ENCODE measurements at places on chromosomes 5 and 9.

- no peak for DNase-seq
These were observed 51.3 kb upstream of the BOD1 start for GRCh38 chr5:173667702-173668101.

DNA sequence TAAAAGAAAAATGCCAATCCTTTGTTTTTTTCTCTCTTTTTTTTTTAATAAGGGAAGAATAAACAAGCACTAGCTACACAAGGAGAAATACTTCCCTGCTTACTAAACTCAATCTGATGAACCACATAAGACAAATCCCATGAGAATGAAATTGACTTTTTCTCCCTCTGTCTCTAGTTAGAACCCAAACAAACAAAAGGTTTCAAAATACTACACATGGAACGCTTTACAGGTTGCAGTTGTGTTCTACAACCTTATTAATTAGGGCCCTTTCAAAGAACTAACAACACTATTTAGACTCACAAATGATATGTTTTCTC, 124.5 kb downstream of the PDE4D start:
- DNase-seq: no peak

- DNase-seq: no peak
These were observed 342.9 kb upstream of the RPS23 start for GRCh38 chr5:82620957-82621600.

GRCh38 chr9:129209109-129209508, 31.0 kb upstream of the IER5L start:
- DNase-seq: no peak

DNA sequence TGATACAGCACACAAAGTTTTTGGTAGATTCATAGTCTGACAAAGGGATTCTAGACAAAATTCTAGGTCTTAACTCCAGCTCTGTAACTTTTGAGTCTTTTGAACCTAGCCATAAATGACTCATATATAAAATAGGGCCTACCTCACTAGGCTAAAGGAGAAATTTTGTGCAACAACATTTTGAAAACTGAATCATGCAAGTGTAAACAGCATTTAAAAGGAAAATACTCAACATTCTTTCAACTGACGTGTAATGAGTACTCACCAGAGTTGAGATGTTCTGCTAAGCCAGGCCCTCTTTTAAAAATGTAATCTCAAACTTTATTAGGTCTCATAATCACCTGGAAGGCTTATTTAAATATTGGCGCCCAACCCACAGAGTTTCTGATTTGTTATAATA, 113.2 kb downstream of the STK32A start:
- peak; percentile 14 for DNase-seq
